ENCODE measurements at places on chromosomes 7 and 10.

DNA sequence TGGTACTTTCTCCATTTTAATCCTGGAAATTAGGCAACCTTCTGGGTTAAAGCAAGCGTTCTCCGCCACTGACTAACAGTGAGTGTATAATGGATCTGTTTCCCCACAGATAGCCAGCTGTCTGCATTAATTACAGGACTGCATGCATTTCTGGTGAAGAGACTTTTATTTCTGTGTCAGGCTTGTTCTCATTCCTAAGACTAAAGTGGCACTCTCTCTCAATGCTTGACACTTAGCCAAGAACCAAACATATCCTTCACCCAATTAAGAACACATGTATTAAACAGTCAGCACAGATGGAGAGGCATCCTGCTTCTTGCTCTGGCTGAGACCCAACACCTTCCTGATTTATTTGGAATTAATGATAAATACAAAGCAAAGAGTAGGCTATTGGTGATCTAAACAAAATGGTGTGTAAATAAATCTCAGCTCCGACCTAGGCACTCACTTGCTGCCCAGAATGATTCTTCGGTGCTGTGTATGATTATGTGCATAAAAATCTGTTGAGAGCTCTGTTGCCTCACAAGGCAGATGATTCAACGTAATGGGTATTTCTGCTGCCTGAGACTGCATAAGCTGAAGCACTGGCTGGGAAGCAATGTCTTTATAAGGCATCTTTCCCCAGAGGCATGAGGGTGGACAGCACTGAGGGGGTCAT is 16.8 kb downstream of the CALU start:
- no peak for DNase-seq

DNA sequence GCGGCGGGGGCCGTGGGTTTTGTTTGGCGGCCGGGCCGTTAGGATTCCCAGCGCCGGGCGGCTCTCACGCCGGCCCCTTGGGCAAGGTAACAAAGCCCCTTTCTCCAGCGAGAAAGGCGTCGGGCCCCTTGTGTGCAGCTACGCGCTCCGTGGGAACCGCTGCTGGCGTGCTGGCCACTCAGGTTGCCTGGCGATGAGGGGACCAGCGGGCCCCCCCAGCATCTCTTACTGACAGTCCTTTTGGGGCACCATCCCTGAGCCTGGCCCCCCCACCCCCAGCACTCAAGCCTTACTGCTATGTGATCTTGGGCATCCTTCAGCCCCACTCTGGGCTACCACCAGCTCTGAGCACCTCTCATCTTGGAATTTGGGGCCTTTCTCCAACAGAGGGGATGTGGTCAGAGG is 1.8 kb downstream of the LFNG start:
- DNase-seq, result no peak

DNA sequence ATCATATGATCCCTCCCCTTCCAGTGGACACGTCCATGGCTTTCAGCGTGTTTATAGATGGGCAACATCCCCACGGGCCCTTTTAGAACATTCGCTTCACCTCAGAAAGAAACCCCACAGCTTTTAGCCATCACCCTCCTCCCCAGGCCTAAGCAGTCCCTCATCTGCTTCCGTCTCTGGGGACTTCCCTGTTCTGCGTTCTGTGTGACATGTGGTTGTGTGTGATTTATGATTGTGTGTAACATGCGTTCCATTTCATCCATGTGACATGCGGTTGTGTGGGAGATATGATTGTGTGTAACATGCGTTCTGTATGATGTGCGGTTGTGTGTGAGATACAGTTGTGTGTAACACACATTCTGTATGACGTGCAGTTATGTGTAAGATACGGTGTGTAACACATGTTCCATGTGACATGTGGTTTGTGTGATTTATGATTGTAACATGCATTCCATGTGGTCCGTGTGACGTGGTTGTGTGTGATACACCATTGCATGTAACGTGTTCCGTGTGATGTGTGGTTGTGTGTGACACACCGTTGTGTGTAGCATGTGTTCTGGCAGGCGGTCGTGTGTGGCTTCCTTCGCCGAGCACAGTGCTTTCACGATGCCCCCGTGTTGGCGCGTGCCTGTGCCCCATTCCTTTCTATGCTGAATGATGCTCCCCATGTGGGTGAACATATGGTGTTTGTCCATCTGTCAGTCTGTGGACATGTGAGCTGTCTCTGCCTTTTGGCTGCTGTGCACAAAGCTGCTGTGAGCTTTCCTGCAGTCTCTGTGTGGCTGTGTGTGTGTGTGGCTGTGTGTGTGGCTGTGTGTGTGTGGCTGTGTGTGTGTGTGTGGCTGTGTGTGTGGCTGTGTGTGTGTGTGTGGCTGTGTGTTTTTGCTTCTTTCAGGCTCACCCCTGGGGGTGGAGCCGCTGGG is 26.2 kb downstream of the PWWP2B start:
- peak; percentile 52 for DNase-seq

DNA sequence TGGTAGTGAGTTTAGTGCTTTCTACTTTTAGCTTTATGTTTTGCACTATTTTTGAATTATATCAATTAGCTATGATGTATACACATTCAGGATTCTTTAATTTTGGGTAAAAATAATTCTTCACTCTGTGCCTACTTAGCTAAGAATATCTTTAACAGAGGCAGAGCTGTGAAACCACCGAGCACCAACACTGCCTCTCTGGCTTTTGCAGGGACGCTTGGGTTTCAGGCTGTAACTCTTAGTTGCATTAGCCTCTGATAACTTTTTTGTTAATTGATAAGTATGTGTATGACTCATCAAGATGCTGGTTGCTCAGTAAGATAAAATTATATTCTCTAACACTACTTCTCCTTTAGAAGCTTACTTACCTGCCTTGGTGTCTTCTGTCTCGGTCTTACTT is 738.3 kb downstream of the AUTS2 start:
- DNase-seq, result no peak

GRCh38 chr7:135659159-135659846 is 3.0 kb upstream of the STMP1 start:
- DNase-seq, result no peak

DNA sequence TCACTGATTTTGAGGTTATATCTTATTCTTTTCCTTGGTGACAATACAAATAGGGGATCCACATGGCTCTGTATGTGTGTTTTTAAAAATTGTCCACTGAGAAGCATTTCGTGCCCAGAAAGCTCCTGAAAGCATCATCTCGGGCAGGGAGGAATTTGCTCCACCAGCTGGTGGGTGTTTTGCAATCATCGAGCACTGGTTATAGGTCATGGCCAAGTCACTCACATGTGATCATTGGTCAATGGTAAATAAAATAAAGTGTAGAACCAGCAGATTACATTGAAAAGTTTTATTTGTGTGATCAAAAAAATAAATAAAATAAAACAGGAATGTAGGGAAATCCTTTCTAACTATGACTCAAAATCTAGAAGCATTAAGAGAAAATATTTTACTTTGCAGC is 23.0 kb upstream of the SNX13 start:
- DNase-seq, result no peak

DNA sequence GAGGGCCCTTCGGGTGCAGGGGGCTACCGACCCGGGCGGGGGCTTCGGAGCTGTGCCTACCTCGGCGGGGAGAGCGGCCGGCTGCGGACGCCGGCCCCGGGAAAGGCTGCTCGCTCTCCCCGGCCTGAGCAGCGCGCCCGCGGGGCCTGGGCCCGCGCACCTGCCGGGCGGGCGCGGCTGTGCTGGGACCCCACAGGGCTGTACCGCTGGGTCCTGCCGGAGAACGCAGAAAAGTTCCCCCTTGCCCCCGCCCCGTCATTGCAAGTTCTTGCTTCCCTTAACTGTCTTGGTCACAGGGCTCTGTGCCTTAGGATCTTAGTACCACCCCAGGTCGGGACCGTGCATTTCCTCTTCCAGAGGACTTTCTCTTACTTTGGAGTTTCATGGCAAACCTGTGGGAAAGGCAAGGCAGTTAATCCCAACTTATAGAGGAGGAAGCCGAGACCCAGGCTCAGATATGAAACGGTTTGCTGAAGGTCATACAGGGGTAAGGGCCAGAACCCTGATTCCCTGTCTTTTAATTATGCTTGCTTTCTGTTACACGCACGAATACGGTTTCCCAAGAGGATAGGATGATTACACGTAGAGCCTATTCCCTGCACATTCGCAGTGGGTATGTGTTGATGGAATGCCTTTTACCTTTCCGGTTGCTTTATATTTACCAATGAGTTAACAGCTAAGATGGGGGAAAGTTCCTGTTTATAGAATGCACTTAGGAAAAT is 652 bp downstream of the PCGF5 start:
- DNase-seq, result no peak

GRCh38 chr7:6558837-6559236 is 7.6 kb upstream of the GRID2IP start:
- no peak for DNase-seq

DNA sequence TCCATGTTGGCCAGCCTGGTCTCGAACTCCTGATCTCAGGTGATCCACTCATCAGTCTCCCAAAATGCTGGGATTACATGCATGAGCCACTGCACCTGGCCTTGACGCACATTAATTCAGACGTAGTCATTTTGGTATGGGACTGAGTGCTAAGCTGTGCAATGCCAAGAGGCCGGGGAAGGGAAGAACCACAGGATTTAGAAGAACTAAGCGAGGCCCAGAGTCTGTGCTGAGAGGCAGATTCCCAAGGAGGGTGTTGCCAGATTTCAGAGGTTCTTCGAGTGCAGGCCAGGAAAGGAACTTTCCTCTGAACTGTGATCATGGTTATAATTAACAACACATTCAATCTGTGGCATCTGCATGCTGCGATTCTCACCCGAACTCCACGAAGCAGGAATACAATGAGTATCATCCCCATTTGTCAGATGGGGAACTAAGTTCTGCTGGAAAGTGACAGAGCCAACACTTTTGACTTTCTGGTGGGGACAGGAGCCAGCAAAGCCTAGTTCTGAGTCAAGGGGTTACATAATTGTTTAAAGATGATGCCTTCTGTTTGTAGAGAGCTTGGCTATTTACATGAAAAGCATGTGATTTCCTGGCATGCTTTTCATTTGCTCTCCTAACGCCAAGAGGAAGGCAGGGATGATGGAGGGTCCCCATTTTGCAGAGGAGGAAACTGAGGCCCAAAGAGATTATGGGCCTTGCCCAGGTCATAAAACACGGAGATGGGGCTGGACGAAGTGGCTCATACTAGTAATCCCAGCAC is 6.2 kb upstream of the ZAN start:
- DNase-seq, result no peak

DNA sequence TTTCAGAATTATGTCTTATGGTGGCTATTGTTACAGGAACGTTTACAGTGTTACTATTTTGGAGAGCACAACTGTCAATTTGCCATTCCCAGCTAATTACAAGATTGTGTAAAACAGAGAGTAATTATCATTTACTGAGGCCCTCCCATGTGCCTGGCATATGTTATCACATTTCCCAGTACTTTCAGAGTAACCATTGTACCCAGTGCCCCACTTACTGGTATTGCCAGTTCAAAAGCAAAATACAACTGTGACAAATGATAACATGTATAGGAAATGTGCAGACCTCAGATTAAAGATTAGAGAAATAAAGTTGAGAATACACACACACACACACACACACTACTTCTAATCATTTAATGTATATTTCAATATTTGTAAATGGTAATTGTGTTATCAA is 572.5 kb downstream of the POM121L12 start:
- DNase-seq, result no peak

GRCh38 chr10:75451831-75452230 is 20.4 kb downstream of the LRMDA start:
- no peak for DNase-seq

GRCh38 chr7:30462179-30462578 is 16.4 kb downstream of the NOD1 start:
- no peak for DNase-seq

GRCh38 chr10:75233444-75234016 is 2.2 kb downstream of the COMTD1 start:
- peak; percentile 6 for DNase-seq

- DNase-seq, result no peak
These were observed 47.9 kb downstream of the FHIP2A start for GRCh38 chr10:114869520-114869892.

GRCh38 chr7:92749327-92749755 is 87.0 kb downstream of the CDK6 start:
- DNase-seq, result no peak

DNA sequence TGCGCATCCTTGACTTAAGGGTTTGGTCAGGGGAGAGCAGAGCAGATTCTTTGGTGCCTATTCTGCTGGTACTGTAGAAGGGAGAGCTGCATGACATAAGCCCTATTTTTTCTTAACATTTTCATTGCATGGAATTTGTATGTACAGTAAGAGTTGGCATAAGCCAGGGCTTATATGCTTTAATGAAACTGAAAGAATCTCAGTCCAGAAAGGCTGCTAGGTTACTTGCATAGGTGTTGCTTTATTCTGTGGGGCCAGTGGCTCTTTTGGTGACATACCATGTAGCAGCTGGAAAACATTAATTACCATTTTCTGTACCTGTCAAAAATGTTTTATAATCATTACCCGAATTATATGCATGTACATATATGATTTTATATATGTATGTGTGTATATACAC is 152.1 kb downstream of the LYZL1 start:
- DNase-seq, result no peak

All from CD4-positive, alpha-beta T cell (primary cell).